Hematopoietic multipotent progenitor cell treated with erythropoietin and hydrocortisone succinate and interleukin-3 and kit ligand, for 15 days (in vitro differentiated cells): ENCODE measurements at places on chromosomes 5 and 9.

DNA sequence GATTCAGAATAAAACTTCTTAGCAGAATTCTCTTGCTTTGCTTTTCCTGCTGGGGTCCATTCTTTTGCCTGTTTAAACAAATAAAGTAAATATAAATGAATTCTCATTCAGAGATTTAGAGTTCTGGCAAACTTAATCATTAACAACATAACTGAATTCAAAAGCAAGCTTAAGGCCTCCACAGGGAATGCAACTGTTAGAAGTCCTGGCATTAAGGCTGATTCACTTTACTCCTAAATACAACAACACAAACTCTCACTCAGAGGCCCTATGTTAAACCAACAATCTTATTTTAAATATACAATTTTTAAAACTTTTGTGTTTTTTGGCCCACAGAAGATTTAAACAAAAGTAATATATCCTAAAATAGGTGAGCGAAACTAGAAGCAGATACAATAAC is 178.3 kb downstream of the AP3B1 start:
- no peak for DNase-seq

DNA sequence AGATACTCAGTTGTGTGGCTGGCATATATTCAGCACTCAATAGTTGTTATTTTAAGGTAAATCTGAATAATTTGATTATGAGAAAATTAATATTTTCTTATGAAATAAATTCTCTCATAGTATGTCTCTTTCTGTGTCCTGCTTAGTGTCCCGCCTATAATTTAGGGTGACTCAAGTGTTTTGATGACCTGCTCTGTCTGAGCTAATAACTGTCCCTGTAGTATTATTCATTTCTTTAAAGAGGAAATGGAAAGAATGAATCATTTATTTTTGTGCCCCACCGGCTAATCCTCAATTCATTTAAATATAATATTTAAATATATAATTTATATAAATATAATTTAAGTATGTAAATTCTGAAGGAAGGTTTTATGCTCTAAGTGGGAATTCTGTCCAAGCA is 4.1 kb downstream of the SLC1A1 start:
- no peak for DNase-seq

GRCh38 chr5:64213531-64213930 is 47.9 kb downstream of the RNF180 start:
- DNase-seq = no peak

DNA sequence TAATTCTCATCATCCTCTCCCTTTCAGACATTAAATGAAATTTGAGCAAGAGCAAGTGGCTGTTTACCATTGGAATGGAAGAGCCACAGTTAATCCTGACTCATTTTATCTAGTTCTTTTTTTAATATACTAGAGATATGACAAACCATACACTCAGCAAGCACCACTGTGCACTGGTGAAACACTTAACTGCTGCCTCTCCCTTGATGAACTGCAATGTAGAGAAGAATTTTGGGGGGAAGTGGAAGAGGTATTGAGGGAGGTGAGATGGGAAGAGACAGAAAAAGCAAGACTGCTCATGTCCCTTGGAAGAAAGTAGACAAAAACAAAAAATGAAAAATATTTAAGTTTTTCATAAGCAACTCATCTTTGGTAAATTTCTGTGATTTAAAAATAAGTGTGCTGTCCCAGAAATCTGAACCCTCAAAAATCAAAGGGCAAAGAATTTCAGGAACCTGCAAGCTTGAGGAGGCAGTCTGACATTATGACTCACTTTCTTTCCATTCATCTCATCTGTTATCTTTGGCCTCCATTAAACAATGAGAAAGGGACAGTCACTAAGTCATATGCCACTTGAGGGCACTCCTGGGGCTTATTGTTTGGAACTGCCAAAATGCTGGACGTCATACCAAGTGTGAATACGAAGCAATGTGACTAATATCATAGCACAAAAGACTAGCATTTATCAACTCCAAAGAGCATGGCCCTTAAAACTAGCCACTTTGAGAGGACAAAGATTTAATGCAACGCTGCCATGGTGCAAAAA is 566.8 kb upstream of the DMAC1 start:
- DNase-seq = no peak

DNA sequence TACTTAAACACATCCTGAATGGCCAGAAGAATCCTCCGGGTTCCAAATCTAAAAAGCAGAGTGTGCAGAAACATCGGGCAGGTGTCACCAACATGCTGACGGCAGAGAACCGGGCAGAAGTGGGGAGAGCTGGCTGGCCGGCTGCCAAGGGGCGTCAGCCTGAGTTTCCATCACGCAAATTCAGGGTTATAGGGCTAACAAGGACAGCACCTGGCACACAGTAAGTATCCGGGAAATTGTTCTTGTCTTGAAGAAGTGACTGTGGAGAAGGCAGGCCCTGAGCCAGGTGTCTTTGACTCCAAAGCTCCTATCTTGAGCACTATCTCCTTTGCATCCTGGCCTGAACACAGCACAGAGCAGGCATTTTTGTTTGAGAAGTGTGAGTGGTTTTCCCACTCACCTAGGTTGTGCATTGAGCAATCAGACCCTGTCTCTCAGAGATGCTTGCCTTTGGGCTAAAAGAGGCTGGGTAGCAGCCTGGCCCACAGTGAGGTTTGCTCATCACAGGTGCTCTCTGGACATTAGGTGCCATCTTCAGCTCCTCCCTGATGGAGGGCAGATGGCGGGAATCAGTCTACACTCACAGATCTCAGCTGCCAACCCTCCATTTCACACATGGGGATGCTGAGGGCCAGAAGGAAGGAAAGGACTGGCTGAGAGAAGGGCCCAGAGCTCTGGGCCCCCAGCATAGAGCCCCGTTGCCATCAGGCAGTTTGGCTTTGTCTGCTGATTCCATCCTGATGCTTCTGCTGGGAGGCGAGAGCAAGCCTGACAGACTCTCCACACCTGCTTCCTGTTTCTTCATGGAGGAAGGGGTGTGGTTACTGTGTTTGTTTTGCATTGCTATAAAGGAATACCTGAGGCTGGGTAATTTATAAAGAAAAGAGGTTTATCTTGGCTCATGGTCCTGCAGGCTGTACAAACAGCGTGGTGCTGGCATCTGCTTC is 52.8 kb downstream of the WHRN start:
- DNase-seq = no peak

DNA sequence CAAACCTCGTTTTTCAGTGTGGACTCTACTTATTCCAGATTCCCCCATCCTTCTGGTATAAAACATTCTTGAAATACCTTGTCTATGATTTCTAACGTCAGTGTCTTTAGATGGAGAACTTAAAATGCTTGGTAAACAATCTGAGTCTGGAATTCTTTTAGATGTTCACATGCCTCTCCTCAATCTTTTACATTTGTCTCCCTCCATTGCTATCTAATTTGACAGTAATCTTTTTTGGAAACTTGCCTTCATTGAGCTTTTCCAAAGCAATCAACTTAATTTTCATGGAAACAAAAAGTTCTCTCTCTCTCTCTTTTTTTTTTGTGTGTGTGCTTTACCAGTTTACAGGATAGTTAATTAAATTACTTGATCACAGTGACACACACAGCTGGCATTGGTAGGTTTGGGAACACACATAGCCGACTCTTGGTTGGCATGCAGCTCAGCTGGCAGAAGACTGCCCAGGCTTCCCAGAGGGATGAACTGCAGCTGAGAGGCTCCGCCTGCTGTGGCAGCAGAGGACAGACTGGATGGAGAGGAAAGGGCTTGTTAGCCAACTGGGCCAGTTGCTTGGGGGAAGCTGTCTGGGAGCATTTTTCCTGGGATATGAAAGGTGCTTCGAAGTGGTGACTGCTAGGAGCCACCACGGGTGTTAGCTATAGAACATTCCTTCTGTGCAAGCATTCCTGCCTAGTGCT is 271.3 kb downstream of the ZSWIM6 start:
- DNase-seq = no peak

- DNase-seq = no peak
These were observed 584.7 kb downstream of the EBF1 start for GRCh38 chr5:158514986-158515359.

- no peak for DNase-seq
These were observed 16.3 kb upstream of the OBP2B start for GRCh38 chr9:133225171-133226011.

GRCh38 chr9:96158909-96159575 is 142.9 kb downstream of the HSD17B3 start:
- no peak for DNase-seq

GRCh38 chr9:6498982-6499381 is 86.0 kb downstream of the UHRF2 start:
- no peak for DNase-seq
